Hepatocyte (in vitro differentiated cells): ENCODE measurements at places on chromosomes 3 and 15. TPM values are rescaled to one million over a fixed set of nuclear protein-coding genes. Genes with fewer than 3 reads are reported as not detected.

DNA sequence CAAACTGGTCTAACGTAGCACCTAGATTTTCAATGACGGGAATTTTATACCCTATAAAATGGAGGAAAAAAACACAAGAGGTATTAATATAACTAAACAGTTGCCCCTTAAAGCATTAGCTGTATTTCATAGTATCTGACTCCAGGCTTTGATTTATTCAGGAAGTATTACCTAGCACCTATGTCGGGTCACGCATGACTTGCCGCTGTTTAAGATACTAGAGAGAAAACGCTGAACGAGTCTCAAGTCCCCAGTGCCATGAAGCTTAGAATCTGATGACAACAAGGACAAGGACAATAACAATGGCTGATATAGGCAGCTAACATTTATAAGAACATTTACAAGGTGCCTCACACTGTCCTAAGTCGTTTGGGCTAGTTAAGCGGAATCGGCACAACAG lies 1.9 kb downstream of the SNRPA1 start:
- peak overlapping the region; percentile 79 for H3K4me3 ChIP-seq
- no peak for DNase-seq
- no peaks in the 10 kb centered on the region for H3K36me3 ChIP-seq
- peaks cover 21% of the 10 kb centered on the region for H3K4me1 ChIP-seq

DNA sequence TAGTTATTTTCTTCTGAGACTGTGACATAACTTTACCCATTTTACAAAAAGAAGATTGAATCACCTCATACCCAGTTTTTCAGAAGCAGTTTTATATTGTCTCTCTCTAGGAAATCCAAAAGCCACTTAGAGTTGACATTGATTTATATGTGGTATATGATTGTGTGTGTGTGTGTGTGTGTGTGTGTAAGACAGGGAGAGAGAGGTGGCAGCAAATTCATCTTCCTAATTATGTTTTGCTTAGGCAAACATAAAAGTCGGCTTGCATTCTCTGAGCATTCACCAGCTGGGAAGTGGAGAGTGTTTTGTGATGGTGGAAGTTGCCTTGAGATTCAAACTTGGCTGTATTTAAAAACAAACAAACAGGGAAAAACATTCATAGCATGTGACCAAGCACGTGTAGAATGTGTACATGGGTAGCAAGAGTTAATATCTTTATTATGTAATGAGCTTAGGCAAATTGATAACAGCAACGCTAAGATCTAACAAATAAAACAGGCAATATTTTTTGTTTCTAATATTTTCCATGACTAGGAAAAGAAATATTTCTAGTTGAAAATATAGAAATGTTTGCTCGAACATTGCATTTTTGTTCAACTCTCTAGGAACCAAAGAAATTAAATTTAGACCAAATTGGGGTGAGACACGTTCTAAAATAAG lies 64.4 kb upstream of the IGF1R start:
- no peak overlapping the region for H3K4me3 ChIP-seq
- H3K4me1 ChIP-seq = no peaks in the 10 kb centered on the region
- no peaks in the 10 kb centered on the region for H3K36me3 ChIP-seq
- H3K27me3 ChIP-seq = peaks cover 36% of the 10 kb centered on the region

The PLA2G4E gene
- 0.07 and 0.20 TPM in 2 replicates for total RNA-seq

GRCh38 chr3:61967019-61967418 lies 405.6 kb downstream of the PTPRG start:
- H3K4me1 ChIP-seq = no peaks in the 10 kb centered on the region
- no peak overlapping the region for H3K27ac ChIP-seq
- H3K36me3 ChIP-seq = no peaks in the 10 kb centered on the region

The FAM81A gene
- total RNA-seq = 0.47 and 0.52 TPM in 2 replicates

DNA sequence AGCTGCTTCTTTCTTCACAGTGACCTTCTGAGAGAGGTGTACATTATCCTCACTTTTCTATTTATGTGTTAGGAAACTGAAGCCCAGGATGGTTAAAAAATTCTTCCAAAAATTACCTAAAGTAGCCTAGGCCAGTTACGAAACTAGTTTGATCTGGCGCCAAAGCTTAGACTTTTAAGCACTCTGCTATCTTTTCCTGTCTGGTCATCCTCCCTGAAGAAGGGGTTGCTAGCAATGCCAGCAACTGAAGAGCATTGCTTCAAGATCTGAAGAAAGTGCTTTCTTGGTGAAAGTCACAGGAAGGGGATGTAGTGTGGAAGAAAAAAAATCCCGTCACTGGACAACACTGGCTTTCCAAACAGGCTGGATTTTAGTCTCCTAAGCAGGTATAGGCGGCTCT lies 618.8 kb upstream of the GRM7 start:
- no peaks in the 10 kb centered on the region for H3K36me3 ChIP-seq
- DNase-seq = no peak
- H3K27ac ChIP-seq = no peak overlapping the region
- no peaks in the 10 kb centered on the region for H3K4me1 ChIP-seq
- H3K4me3 ChIP-seq = no peak overlapping the region

DNA sequence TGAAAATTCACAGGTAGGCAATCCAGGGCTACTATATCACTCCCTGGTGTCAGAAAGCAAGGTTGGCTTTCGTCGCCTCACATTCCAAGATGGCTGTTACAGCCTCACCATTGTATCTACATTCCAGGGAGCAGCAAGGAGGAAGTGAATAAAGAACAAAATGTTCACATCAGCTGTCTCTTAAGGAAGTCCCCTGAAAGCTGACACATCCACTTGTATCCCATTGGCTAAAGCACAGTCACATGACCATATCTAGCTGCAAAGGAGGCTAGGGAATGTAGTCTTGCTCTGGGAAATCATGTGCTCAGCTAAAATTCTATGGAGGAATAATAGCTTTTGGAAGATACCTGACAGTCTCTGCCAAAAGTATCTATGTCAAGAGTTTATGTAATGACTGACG lies 12.8 kb upstream of the GATA2 start:
- DNase-seq = no peak
- peaks cover 20% of the 10 kb centered on the region for H3K27me3 ChIP-seq
- no peaks in the 10 kb centered on the region for H3K4me1 ChIP-seq
- no peak overlapping the region for H3K4me3 ChIP-seq
- no peaks in the 10 kb centered on the region for H3K36me3 ChIP-seq

The TMEM45A gene
- total RNA-seq = 70.7 and 82.6 TPM in 2 replicates
